Activated naive CD8-positive, alpha-beta T cell treated with anti-CD3 and anti-CD28 coated beads, Interleukin-2, amount 10 ng/mL, durations not matched to agents 7 days and 5 days (primary cell): ENCODE measurements at places on chromosomes 3 and 15.

DNA sequence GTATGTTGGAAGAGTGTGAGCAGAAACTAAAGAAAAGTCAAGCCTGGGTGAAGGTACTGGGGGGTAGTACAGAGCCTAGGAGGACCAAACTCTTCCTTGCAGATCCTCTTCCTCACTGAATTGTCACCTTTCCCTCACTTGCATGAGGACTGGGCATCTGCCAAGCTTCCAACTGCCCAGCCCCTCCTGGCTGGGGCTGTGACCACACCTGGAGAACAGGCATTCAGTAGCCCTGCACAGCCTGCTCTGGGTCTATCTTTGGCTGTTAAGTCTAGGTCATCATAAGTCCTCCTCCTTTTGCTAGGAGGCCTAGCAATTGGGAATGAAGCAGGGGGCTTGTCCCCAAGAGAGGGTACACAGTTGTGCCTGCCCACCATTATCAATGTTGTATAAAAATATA is 55.2 kb downstream of the CAPN7 start:
- no peak for DNase-seq

DNA sequence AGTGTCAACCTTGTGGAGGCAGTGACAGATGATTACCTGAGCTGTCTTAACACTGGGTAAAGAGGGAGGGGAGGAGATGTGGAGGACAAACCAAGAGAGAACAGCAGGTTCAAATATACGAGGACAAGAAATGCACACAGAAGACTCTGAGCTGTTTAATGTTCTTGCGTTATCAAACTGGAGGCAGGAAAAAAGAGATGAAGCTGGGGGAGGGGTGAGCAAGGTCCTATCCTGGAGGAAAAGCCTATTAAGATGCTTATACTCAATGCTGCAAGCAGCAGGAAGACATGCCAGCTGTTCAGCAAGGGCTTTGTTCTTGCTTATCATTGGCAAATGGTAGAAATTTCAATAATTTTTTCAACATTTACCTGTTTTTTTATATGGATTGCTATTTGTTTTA is 345.7 kb upstream of the TRIM42 start:
- no peak for DNase-seq

DNA sequence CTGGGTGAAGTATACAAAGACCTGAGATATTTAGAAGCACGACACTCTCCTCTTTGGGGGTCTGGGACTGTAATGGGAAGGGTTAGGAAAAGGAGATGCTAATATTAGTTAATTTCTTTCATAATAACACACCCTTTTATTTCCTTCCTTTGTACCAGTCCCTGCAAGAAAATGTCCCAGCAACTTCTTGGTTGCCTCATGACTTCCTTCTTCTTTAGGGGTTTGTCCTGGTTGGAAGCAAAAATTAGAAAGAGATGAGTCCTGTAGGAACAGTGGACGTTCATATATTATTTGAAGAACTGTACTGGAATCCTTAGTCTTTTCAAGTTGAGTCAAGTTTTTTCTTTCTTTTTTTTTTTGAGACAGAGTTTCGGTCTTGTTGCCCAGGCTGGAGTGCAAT is 227.8 kb upstream of the TBL1XR1 start:
- no peak for DNase-seq

GRCh38 chr3:44198284-44199269 is 43.1 kb upstream of the TOPAZ1 start:
- DNase-seq = peak; percentile 49

DNA sequence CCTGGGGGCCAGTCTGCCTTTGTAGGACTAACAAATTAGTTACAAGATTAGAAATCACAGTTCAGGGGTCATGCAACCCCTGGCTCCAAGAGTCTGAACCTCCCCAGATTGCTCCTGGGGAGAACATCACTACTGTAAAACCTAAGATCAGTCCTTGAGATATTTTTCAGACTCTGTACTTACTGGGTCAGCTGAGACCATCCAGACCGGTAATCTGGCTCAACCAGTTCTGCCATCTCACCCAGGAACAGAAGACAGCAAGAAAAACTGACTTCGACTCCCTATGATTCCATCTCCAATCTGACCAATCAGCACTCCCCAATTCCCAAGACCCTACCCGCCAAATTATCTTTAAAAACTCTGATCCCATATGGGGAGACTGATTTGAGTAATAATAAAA is 47.5 kb downstream of the NMD3 start:
- DNase-seq = no peak

DNA sequence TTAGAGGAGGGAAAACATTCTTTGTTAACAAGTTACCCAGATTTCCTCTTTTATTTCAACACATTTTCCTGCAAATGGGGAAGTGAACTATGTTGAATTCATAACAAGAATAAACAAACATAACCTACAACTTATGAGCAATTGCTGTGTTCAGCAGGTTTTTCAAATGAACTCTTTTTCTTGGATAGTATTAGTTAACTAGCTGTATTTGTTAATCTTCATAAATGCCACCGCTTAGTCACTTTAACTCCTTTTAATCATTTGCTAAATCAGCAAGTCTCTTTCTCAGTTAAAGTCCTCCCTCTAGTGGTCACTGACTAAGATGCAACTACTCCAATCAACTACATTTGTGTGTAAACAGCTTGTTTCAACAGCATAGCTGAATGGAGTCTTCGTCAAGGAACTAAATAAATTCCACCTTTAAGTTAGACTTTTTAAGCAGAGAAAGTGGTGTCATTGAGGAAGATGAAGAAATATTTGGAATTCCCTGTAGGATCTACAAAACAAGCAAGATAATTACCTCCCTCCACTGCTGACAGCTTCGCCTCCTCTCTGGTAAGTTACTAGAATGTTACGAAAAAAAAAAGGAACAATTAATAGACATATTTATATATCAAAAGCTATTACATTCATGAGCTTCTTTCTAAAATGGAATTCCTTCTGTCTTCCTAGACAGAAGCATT is 1122.0 kb downstream of the ROBO1 start:
- no peak for DNase-seq

DNA sequence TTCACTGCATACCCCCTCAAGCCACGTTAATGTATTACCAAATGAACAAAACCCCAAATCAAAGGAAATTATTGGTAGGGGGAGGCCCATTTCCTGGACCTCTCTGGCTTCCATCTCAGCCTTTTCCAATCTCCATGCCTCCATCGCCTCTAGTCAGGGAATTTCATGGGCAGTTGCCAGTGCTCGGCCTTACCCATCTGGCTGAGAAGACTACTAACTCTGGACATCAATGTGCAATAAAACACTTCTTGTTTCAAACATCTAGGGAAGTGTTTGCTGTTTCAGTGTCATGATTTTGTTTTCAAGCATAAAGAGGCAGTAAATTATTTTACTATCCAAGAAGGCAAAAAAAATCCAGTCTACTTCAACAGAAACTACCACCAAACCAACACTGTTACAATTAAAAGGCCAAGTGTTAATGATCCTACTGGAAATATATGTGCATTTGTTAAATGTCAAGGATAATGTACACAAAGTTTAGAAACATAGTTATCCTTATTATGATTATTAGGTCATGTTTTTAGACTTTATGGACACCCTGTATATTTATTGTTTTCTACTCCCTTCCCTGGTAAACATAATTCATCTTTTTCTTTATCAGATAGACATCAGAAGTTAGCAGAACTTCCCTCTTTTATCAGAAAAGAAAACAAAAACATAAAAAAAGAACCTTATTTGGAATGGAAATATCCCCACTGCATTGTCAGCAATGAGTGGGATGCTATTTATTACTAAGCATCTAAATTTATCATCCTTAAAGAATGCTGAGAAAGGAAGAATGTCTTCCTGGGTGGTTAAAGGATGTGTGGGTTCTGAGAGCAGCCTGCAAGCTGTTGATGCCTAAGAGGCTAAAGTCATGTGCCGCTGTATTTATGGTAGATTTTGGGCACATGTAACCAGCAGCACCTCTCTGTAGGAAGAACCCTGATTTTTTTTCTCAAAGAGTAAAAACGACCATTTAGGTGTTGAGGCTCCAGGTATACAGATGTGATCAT is 15.2 kb downstream of the LDHAL6B start:
- no peak for DNase-seq

- DNase-seq = no peak
Measured at GRCh38 chr3:141553055-141553454, 66.2 kb downstream of the RASA2 start.
